ENCODE measurements at places on chromosomes 1 and 21.

DNA sequence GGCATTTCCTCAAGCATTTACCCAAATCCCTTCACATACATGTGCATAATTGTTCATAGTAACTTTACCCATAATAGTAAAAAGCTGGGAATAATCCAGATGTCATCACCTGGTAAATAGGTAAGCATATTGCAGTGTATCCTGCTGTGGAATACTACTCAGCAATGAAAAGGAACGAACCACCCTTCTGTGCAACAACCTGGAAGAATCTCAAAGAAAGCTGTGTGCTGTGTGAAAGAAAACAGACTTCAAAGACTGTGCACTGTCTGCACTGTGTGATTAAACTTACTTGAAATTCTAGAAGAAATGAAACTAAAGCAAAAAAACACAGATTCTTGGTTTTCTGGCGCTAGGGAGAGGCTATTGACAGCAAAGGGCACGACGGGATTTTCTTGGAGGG lies 13.5 kb downstream of the TFF2 start:
- no peaks in the 10 kb centered on the region for H3K36me3 ChIP-seq
- H3K4me3 ChIP-seq = no peak overlapping the region
- H3K4me1 ChIP-seq = peaks cover 6% of the 10 kb centered on the region
- no peak for DNase-seq
- H3K27ac ChIP-seq = peak overlapping the region; percentile 86

- no peak overlapping the region for H3K27ac ChIP-seq
- DNase-seq = no peak
- H3K36me3 ChIP-seq = no peaks in the 10 kb centered on the region
- H3K27me3 ChIP-seq = no peaks in the 10 kb centered on the region
Measured at GRCh38 chr1:108007531-108007930, 42.6 kb upstream of the VAV3 start.

GRCh38 chr1:224736619-224737352 lies 120.7 kb downstream of the CNIH3 start:
- H3K36me3 ChIP-seq = no peaks in the 10 kb centered on the region
- peak; percentile 33 for DNase-seq
- no peak overlapping the region for H3K27ac ChIP-seq
- peaks cover 16% of the 10 kb centered on the region for H3K4me1 ChIP-seq

DNA sequence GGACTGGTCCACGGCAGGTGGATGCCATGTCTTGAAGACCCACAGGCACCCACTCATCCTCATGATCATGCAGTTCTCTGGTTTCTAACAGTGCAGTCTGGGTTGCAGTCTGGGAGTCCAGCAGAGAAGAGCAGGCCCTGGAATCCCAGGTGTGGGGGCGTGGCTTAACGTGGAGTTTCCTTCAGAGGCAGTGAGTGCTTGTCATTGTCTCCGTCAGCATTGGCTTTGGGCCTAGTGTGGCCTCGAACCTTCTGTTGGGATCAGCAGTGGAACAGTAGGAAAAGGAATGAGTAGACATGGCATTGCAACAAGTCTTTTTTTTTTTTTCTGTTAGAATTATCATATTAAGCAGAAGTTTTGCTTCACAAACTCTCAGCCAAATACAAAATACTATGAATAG lies 12.8 kb downstream of the LGALS8 start:
- H3K27me3 ChIP-seq = no peaks in the 10 kb centered on the region
- no peak overlapping the region for H3K27ac ChIP-seq
- peaks cover 4% of the 10 kb centered on the region for H3K36me3 ChIP-seq
- no peaks in the 10 kb centered on the region for H3K4me1 ChIP-seq
- H3K4me3 ChIP-seq = no peak overlapping the region
- DNase-seq = no peak

GRCh38 chr1:225467193-225468020 lies 39.6 kb upstream of the LBR start:
- no peaks in the 10 kb centered on the region for H3K36me3 ChIP-seq
- no peak overlapping the region for H3K4me3 ChIP-seq
- H3K27me3 ChIP-seq = no peaks in the 10 kb centered on the region
- no peaks in the 10 kb centered on the region for H3K4me1 ChIP-seq

DNA sequence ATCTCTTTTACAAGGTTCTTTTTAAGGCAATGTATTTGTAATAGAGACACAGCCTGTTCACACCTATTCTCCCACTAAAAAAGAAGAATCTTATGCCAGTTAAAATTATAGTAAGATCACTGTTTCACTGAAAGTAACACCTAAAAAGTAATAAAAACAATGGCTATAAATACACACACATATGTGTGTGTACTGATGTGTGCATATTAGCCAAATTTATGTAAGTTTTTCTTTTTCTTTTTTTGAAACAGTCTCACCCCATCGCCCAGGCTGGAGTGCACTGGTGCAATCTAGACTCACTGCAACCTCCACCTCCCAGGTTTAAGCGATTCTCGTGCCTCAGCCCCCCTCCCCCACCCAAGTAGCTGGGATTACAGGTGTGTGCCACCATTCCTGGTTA lies 56.8 kb upstream of the SLC30A10 start:
- no peaks in the 10 kb centered on the region for H3K36me3 ChIP-seq
- H3K4me3 ChIP-seq = no peak overlapping the region
- H3K27me3 ChIP-seq = no peaks in the 10 kb centered on the region
- no peaks in the 10 kb centered on the region for H3K4me1 ChIP-seq
- no peak for DNase-seq
- no peak overlapping the region for H3K27ac ChIP-seq

- no peaks in the 10 kb centered on the region for H3K4me1 ChIP-seq
- no peak overlapping the region for H3K4me3 ChIP-seq
- H3K36me3 ChIP-seq = no peaks in the 10 kb centered on the region
- no peaks in the 10 kb centered on the region for H3K27me3 ChIP-seq
- DNase-seq = no peak
Measured at GRCh38 chr1:224683936-224684335, 67.8 kb downstream of the CNIH3 start.
